ENCODE measurements at places on chromosomes 3 and 15.

DNA sequence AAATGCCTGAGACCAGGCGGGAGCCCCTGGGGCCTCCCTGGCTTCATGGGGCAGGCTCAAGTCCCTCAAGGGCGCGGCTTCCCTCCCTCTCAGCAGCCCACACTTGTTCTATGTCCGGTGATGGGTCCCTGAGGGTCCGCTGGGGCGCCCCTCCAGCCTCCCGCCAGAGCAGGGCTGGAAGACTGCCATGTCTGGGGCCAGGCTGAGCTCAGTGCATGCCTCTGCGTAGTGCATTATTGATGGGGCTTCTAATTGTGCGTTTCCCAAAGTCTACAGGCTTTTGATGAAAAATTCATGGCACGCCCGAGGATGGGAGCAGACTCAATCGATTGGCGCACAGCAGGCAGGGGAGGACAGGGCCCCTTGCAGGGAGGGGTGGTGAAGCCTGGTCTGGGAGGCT, 51.3 kb downstream of the CYP11A1 start:
- DNase-seq = no peak

DNA sequence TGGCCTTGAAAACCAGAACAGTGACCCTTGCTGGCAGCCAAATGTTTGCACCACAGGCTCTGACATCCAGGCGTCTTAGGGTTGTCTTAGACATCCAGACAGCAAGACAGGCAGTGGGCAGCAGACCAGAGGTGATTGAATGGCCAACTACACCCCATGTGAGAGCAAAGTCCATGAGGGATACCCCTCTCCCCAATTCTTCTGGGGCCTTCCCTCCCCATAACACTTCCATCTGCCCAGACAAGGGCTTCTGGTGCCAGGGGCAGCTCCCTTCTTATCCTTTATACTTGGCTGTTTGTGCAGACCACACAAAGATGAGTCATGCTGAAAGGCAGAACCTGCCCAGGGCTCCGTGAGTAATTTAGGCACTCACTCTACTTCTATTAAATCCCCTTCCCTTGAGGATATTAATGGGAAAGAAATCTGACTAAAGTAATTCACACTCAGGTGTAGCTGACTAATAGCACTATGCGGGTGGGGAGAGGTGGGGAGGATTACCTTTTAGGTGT, 257.9 kb downstream of the UACA start:
- DNase-seq = peak; percentile 60

DNA sequence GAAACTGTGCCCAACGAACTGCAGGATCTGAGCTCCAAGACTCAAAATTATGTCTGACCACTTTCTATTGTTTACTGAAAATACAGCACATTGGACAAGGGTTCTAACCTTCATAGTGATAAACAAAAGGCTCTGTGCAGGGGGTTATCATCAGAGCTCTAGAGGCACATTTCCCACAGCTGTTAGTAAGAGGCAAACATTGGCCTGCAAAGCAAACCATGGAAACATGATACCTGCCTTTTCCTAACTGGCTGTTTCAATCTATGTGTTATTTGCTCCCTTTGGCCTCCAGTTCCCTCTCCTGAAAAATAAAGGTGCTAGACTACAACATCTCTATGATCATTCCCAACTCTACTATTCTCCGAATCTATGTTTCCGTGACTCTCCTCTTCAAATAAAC, 159.7 kb upstream of the ARHGEF26 start:
- DNase-seq = no peak

GRCh38 chr15:84969257-84969656, 12.4 kb upstream of the PDE8A start:
- no peak for DNase-seq

- DNase-seq = no peak
These were observed 184.9 kb downstream of the MCTP2 start for GRCh38 chr15:94416267-94416666.

DNA sequence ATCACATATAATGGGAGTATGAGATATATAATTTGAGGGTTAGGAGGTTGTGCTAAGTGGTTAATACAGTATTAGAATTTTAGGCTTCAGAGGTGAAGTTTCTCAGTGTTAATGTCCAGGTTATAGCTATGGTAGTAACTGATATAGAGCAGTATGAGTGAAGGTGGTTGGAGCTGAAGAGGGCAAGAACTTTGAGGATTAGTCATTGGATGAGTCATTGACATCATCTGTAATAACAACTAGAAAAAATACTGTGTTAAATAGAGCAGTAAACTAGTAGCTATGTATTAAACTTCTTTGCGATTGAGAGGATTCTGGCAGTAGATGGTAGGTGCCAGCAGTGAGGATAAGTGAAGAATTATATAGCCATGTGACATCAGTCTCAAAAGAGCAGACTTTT, 47.5 kb upstream of the EIF3J start:
- peak; percentile 44 for DNase-seq

DNA sequence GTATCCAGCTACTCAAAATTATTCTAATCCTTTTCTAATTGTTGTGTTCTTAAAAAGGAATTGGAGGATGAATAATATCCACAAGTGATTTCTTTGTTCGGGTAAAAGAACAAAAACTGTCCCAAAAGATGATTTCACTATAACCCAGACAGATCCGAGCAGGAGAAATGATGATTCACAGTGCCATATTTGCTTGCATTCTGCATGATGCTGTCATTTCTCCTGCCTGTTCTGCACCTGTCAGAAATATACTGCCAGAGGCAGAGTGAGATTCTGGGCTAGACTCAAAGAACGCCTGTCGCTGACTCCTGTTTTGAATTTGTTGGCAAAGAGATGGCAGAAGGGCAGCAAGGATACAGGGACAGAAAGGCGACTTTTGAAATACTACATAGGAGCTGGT, 34.7 kb upstream of the SLC24A5 start:
- DNase-seq = no peak

DNA sequence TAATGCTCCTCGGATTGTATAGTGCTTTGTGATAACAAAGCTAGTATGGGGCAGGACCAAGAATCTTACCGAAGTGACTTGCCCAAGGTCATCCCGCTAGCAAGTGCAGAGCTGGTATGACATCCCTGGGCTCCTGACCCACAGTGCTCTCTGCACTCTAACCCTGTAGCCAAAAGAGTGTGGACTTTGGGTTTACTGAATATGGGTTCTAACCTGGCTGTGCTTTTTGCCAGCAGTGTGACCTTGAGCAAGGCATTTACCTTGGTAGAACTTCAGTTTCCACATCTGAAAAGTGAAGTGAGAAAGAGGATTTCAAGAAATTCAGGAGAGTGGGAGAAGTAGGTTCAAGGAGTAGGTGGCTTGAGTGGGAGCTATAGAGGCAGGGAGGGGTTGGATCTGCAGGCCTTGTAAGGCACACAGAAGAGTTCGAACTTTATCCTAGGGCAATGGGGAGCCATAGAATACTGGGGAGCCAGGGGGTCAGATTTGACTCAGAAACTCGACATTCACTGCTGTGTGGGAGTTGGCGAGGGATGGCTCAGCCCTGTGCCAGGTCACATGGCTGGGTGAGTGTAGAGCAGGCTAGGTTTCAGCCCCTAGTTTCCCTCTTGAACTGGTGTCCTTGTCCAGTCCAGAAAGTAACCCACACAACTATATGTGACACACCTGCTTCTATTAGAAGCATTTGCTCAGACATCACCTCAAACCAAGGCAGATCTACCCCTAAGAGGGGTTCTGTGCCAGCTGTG, 91.9 kb downstream of the RPLP1 start:
- no peak for DNase-seq

- no peak for DNase-seq
These were observed 74.7 kb downstream of the DCUN1D1 start for GRCh38 chr3:182905623-182906022.

DNA sequence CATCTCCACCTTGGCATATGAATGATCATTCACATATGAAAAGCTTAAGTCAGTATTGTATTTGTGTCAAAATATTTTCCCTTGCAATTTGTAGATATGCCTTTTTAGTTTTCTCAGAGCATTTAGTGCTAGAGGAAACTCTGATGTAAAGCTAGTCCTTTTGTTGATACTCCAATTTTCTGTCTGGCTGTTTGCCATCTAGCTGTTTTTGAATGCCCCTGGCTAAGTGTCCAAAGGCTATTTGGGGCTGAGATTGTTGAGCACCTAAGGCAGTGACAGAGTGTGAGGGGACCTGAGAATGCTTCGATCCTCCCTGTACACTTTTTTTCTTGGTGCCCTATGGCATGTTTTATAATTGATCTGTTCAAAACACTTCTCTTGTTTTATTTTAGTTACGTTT, 3.1 kb downstream of the SLC51B start:
- DNase-seq = no peak

DNA sequence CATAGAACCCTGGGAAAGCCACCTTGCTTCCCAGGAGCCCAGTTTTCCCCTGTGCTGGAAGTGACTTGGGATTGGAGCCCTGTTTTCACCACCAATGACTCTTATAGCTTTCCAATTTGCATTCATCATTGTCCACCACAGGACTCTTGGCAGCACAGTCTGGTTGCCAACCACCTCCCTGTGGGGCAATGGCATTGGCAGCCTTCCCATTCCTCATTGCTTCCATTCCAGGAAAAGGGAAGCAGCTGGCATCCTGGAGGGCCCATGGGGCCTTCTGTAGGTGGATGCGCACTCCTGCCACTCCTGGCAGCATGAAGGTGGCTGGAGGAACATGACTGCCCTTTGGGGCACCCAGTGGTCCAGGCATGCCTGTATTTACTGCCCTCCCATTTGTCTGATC, 57.7 kb downstream of the FEM1B start:
- no peak for DNase-seq

DNA sequence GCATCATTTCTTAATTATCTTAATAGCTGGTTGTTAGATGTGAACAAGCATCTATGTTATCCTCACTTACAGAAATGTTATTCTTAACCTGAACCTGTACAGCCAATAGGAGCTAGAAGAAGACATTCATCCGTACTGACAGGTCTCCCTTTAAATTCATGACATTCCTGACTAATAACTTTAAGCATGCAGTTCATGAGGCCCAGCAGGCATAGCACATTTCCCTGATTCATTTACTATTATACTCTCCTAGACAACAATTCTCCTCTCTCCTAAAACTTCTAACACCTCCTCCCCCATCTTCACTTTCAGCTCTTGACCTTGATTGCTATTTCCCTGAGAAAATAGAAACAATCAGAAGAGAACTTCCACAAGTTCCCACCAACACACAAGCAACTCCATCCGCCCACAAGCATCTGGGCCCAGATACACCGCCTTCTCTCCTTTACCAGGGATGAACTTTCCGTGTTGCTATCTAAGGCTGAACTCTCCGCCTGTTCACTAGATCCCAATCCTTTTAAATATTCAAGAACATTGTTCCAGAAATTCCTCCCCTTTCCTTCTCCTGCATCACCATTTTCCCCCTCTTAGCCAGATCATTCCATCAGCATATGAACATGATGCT, 62.9 kb upstream of the SPRED1 start:
- DNase-seq = no peak

DNA sequence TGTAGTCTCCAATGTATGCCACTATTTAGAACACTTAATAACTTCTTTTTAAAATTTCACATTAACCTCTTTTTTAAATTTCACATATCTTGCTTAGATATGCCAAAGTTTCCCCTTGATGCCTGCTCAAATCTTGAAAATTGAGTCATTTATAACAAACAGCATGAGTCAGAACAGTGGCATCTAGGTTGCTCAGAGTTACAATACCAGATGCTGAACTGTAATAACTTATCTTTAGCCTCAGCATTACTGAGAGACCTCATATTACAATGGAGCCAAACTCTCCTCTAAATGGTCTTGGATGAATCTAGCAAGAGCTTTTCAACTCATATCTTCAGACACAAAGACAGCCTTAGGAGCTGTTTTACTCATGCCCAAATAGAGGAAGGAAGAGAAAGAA, 439.3 kb upstream of the ARPP21 start:
- no peak for DNase-seq

DNA sequence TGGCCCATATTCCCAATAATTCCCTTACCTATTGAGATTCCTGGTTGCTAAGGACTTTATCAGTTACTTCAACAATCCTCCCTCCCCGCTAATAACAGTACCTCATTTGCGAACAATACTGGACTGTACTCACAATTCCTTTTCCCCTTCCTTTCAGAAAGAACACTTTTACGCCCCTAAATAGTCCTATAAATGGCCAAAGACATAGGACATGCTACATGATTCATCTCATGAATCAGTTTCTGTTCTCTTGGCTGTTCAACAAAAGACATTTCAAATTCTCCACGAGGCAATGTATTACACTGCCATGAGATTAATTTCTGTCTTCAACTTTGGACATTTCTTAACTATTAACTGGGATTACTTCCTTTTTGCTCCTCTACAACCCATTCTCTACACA, 264.4 kb downstream of the TIGIT start:
- no peak for DNase-seq

DNA sequence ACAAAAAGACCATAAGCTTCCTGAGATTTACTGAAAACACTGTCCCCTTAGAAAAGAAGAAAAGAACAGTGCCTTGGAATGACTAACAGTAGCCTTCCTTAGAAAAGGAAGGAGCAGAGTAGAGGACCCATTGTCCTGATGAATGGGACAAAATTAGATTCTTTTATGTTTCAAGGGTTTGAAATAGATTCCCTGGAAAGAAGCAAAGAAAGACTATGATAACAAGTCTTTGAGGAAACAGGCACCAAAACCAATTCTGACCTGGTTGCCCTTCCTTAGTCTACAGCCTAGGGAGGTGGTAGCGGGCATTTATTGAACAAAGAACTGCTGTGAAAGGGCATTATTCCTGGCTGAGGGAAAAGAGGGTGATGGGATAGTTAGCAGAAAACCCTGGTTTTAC, 1024.8 kb downstream of the TBL1XR1 start:
- DNase-seq = no peak

- peak; percentile 66 for DNase-seq
These were observed 54.9 kb downstream of the SPSB4 start for GRCh38 chr3:141105828-141106628.

GRCh38 chr3:150744041-150744918, 18.7 kb downstream of the SIAH2 start:
- DNase-seq = no peak

- no peak for DNase-seq
These were observed 41.9 kb upstream of the SEMA4B start for GRCh38 chr15:90159213-90159612.

DNA sequence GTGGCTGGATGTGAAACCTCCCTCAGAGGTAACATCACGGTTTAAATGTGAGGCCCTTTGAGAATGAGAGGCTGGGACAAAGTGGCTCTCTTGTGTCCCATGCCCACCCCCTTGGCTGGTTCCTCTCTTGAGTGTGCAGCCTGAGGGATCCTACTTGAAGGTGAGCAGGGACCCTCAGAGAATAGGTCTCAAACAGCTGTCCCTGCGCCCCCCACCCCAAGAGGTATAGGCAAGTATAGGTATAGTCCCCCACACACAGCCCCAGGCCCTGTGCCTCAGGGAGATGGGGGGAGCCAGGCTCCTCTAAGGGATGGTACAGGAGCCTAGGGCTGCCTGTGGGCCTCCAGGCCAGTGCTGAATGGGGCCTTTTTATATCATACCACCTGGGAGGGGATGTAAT, 61.9 kb downstream of the ISG20 start:
- DNase-seq = no peak

Data from AG09309 (cell line).